Left renal pelvis (tissue), 4 donors: ENCODE measurements at places on chromosomes 2 and 18.

DNA sequence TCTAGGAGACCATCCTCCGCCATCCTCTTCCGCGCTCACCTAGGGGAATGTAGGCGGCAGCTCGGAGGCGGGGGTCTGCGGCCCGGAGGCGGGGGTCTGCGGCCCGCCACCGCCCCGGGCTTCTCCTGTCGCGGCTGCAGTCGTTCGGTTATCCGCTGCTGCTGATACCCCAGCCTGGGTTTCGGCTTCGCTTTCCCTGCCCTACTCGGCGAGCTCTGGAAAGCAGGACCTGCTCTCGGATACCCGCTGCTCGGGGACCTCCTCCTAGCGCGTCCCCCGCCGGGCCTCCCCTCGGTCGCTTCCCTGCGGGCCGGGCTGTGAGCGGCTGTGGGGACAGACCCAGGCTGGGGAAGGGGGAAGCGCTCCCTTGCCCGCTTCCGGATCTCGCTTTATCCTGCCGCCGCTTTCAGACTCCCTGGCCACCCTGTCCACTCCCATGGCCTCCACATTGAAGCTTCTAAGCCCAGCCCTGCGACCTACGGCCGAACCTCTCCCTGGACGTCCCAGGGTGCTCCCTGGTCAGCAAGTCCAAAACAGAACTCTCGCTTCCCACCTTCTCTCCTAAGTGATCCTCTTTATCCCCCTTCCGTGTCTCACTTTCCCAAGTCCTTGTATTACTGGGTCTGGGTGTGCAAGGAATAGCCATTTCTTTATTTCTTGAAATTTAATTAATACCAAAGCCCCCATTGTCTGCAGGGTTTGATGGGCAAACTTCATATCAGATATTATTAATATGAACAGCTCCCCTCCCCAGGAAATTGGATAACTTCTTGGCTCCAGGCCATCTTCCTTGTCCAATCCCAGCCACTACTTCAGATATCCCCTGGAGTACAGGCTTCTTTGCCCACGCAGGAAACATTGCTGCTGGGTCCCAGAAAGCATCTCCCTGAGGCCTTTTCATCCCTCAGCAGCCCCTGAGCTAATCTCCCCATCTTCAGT lies 769 bp downstream of the FKBP1B start:
- DNase-seq = peak; percentile 9

- no peak for DNase-seq
These were observed 61.8 kb upstream of the TXNDC2 start for GRCh38 chr18:9823805-9824473.

- DNase-seq = no peak
These were observed 115.4 kb upstream of the STK17B start for GRCh38 chr2:196286821-196287220.

GRCh38 chr18:77081390-77081778 lies 51.2 kb downstream of the MBP start:
- no peak for DNase-seq

GRCh38 chr2:136863874-136864273 lies 98.5 kb downstream of the THSD7B start:
- DNase-seq = no peak
